ENCODE measurements at places on chromosomes 2 and 18.

DNA sequence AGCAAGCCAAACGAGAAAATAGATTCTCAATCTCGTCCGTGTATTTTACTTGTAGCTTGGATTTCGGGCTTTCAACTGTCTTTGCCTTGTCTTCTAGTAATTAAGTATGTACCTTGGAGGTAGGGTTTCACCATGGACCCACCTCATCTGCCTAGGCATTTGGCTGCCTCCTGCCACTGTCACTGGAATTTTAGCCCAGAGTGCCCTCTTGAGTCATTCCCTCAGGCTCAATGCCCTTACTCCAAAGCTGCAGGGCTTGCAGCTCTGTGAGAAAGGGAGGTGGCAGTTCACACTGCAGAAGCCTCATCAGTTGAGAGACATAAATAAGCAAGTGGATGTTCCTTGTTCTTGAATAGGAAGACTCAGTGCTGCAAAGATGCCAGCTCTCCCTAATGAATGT, 89.6 kb downstream of the VSNL1 start:
- no peak for DNase-seq

DNA sequence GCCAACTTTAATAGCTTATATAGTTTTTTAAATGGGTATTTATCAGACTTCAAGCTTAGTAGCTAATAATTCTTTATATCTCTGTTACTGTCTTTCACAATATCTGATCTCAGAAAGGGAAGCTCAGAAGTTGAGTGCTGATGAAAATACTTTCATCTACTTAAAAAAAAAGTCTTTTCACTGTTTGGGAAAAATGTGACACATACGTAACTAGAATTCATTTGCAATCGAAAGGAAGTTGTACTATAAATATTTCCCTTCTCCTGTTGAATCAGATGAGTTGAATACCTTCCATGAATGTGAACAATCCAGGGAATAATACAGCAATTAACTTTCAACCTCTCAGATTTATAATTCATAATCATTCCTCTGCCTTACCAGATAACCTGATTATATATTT, 811 bp upstream of the SCG2 start:
- DNase-seq: no peak

- no peak for DNase-seq
These were observed 1.5 kb downstream of the ATP6V1B1 start for GRCh38 chr2:70936979-70937811.

DNA sequence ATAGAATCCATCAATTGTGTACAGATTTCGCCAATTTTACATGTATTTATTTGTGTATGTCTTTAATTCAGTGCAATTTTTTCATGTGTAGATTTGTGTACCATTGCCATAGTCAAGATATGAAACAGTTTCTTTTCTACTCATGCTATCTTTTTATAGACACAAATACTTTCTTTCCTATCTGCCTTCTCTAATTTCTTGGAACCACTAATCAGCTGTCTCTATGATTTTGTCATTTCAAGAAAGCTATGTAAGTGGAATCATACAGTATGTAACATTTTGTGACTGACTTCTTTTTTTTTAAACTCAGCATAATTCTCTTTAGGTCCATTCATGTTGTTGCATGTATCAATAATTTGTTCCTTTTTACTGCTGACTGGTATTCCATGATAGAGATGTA, 33.3 kb downstream of the KIAA1328 start:
- no peak for DNase-seq

- no peak for DNase-seq
These were observed 224.1 kb upstream of the PXDN start for GRCh38 chr2:1968209-1968987.

DNA sequence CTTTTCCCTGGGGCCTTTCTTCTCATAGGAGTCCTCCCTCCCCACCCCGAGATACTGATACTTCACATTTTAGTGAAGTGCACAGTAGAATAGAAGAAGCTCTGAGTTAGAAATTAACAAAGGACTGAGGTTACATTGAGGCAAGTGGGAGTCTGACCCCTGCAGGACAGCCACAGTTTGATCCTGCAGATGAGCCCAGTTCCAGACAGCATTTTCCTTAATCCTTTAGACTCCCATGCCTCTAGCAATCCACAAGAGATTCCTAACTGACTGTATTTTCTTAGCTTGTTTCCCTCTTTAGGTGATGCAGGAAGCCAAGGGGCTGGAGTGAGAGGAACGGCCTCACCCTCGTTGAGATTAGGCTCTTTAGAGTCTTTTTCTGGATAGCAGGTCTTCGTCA, 204.0 kb downstream of the CYRIA start:
- DNase-seq: no peak

DNA sequence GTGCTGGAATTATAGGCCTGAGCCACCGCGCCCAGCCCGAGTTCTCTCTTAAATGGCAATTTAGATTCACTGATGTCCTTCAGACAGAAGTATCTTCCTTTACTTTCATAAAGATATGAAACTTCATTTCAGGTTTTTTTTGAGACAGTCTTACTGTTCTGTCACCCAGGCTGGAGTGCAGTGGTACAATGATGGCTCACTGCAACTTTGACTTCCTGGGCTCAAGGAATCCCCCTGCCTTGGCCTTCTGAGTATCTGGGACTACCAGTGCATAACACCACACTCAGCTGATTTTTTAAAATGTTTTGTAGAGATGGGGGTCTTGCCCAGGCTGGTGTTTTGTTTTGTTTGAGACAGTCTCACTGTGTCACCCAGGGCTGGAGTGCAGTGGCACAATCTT, 13.2 kb downstream of the ITGB1BP1 start:
- DNase-seq: no peak

- DNase-seq: no peak
These were observed 82.4 kb downstream of the ACAA2 start for GRCh38 chr18:49730951-49731391.

DNA sequence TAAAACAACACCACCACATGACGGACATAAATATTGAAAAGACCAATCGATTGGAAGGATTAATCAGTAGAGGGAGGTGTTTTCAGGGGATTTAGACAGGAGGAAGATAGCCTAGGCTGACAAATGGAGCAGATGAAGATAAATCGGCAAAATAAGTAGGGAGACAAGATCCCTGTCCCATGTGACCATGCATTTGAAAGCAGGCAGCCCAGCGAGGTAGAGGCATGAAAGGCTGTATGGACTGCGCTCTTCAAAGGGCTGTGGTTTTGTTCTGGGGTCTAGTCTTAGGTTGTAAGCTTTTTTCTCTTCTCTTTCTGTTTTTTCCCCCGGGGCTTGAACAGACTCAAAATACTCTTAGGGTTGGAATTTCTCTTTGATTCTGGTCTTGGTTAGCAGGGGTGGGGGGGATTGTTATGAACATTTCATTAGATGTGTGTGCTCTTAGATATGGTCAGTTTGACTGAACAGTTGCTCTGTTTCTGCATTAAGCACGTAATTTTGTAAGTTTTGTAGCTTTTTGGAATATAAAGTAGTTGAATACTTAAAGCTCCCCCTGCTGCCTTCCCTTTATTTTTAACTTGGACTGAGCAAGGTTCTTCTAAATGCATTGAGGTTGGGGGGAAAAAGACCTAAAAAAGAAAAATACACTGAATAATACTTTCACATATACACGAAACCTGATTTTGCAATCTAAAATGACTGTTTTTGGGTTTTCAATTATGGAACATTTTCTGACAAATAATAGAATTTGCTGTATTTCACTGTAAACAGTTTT, 32.2 kb downstream of the ZNF532 start:
- DNase-seq: no peak

GRCh38 chr2:241780939-241781569, 4.4 kb downstream of the GAL3ST2 start:
- no peak for DNase-seq

GRCh38 chr18:25621144-25621543, 269.2 kb upstream of the ZNF521 start:
- no peak for DNase-seq

DNA sequence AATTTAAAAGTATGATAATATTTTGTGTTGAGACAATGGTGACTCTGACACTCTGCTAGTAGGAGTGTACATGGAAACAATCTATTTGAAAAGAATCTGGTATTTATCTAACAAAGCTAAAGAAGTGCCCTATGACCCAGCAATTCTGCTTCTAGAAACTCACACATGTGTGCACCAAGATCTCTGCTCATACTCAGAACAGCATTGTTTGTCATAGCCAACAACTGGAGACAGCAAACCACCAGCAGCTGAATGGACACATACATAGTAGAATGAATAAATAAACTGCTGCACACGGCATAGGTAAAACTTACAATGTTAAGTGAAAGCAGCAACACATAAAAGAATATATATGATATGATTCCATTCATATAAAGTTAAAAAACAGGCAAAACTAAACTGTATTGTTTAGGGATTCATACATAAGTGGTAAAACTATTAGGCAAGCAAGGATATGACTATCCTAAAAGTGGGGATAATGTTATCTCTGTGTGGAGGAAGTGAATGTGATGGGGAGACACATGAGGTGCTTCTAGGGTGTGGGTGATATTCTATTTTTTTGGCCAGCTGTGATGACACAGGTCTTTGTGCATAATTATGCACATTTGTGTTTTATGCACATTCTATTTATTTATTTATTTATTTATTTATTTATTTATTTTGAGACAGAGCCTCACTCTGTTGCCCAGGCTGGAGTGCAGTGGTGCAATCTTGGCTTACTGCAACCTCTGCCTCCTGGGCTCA, 71.1 kb downstream of the RFTN2 start:
- no peak for DNase-seq

DNA sequence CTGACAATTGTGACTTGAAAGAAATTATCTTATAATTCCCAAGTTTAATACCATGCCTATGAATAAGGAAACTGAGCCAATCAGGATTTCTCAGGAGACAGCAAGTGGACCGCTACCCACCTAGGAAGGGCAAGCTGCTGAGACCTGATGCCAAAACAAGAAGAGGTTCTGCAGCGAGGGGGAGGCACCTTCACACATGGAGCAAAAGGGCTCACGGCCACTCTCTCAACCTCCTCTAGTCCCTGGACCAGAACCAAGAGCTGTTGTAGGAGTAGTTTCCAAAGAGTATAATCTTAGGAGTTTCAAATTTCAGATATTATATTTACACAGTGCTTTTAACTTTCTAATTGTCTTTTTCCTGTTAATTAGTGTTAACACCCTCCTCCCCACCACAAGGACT, 154.7 kb upstream of the ETAA1 start:
- DNase-seq: no peak

GRCh38 chr2:64649013-64649484, 4.7 kb downstream of the SERTAD2 start:
- no peak for DNase-seq

- no peak for DNase-seq
These were observed 32.7 kb downstream of the TNP1 start for GRCh38 chr2:216827073-216827720.

DNA sequence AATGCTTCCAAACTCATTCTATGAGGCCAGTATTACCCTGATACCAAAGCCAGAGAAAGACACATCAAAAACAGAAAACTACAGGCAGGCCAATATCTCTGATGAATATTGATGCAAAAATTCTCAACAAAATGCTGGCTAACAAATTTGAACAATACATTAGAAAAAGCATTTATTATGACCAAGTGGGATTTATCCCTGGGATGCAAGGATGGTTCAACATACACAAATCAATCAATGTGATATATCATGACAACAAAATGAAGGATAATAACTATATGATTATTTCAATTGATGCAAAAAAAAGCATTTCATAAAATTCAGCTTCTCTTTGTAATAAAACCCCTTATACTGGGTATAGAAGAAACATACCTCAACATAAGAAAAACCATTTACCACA, 550.9 kb downstream of the ADCYAP1 start:
- no peak for DNase-seq

- no peak for DNase-seq
These were observed 153.2 kb downstream of the HAUS1 start for GRCh38 chr18:46257366-46257765.

- no peak for DNase-seq
These were observed 82.8 kb downstream of the NCK2 start for GRCh38 chr2:105827351-105828096.

DNA sequence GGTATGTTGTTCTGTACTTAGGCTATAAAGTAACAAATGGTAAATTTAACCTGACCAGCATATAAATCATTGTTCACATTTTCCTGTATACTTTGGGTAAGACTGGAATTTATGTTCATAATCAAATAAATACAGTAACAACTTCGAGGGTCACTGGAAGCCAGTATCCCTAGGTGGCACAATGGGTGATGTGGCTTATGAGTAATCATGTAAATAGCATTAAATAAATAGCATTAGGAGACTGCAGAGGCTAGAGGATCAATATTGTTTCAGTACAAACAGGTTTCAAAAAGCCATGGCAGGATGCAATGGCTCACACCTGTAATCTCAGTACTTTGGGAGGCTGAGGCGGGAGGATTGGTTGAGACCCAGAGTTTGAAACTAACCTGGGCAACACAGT, 690.6 kb downstream of the SLC4A3 start:
- no peak for DNase-seq

DNA sequence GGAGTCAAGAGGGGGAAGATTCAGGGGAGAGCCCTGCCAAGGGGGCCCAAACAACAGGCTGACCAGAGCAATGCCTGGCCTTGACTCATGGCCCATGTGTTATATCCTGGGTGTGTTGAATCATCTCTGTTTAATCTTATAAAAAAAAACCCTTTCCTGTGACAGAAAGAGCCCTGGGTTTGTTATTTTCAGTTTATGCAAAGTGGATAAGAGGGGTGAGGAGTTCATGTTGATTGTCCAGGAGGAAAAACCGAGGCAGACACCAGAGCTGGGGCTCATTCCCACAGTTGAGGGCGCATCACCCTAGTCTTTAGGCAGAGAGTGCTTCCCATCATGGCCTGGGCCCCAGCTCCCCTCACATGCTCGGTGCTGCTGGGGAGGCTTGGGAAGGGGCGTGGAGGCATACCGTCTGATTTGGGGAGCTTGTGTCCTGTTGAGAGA, 30.9 kb upstream of the IL37 start:
- DNase-seq: no peak

DNA sequence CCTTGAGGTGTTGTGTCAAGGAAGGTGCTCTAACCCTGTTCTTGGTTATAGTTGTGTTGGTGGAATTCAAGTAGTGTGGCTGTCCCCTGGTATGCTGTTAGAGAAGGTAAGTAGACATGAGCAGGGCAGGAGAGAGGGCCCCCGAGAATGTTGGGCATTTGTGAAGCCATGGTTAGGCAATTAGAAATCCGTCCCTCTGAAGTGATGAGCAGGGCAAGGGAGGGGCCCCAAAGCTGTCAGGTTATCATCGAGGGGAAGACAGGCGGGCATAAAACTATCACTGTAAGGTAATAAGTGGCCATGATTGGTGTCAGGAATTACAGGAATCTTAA, 5.2 kb downstream of the XRCC5 start:
- DNase-seq: no peak

GRCh38 chr2:62814123-62814522, 108.6 kb downstream of the EHBP1 start:
- no peak for DNase-seq

All from activated CD4-positive, alpha-beta T cell treated with anti-CD3 and anti-CD28 coated beads, Interleukin-2, amount 50 U/mL, for 4 hours (primary cell).